ENCODE measurements at places on chromosomes 7 and 10.

DNA sequence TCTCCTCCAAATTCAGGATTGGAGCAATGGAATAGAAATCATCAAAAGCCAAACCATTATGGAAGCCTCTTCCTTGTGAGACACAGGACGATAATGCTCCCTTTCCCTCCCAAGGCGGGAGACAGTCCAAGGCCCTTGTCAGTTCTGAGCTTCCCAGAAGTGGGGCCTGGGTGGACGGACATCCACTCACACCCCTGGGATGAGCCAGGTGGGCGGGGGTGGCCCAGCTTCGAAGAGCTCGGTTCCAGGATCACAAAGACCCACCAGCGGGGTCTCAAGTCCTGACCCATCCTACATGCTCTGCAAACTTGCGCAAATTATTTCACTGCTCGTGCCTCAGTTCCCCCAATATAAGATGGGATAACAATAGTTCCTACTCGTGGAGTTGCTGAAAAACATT, 10.1 kb upstream of the FOXL3 start:
- no peak for DNase-seq

- DNase-seq, result no peak
Observed at GRCh38 chr7:19439517-19439916, 269.3 kb downstream of the POLR1F start.

DNA sequence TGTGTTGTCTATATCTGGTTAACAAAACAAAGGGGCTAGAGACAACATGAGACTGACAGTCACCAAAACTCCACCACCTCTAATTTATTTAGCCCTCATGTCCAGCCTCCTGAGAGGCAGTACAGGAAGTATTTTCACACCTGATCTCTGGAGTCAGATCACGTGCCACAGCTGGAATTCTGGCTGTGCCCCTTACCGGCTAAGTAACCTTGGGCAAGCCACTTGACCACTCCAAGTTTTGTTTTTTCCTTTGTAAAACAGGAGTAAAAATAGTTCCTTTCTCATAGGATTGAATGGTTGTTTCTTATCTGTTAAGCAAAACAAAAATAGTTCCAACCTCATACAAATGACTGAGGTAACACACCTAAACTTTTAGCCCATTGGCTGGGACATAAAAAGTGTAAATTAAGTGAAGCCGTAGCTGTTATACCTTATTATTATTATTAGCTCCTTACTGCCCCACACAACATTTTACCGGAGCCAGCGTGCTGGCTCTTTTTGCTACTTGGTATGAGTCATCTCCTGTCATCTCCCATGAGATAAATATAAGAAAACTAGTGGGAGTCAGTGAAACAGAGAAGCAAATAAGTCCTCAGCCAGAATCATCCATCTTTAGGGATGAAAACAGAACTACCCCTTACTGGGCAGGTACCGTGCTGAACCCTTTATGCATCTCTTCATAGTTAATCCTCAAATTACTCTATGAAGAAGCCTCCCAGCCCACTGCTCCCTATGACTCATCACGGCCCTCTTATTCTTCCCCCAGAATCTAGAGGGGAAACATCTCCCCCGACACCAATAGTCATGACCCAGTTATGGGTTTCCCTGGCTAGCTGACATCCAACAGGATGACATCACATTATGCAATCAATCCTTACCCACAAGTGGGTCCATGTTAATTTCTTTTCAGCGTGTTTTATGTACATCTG, 44.9 kb downstream of the PPP1R3C start:
- DNase-seq, result no peak

GRCh38 chr7:112855227-112855626, 65.0 kb upstream of the TMEM168 start:
- DNase-seq, result no peak

DNA sequence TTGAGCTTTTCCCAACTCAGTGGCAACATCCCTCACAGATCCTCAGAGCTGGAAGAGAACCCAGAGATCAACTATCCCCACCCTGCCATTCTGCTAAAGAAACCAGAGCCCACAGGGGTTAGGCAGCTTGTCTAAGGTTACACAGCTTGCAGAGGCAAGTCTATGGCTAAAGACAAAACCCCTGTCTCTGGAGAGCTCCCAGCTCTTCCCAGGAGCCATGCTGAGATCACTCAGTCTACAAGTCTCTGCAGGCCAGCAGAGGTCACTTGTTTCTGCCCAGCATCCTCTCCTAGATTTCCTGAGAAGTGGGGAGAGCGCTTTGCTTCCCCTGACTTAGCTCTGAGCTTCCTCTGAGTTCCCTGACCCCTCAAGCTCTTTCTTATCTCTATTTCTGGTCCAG, 28.5 kb upstream of the LOXL4 start:
- no peak for DNase-seq

GRCh38 chr10:120131183-120131582, 238.7 kb downstream of the SEC23IP start:
- DNase-seq, result peak; percentile 26

- DNase-seq, result no peak
Observed at GRCh38 chr7:25402532-25402931, 174.2 kb upstream of the NPVF start.

- no peak for DNase-seq
Observed at GRCh38 chr10:77925410-77925794, 1.2 kb downstream of the DLG5 start.

DNA sequence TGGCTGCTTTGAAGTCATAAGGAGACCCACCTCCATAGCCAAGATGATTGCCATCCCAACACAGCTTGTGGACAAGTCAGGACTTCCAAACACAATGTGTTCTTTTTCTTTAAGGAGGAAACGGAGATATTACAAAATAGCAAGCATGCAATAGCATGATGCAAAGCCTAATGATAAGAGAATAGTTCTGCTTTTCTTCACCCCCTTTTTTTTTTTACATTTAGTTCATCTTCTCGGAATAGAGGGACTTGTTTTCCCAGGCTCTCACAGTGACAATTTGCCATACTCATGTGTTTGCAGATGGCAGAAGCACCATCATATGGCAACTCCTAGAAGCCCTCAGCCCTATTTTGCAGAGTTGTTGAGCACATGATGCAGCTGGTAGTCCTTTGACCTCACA, 119.8 kb downstream of the ITGB8 start:
- DNase-seq, result no peak

- DNase-seq, result no peak
Observed at GRCh38 chr10:24790599-24790998, 66.9 kb upstream of the ARHGAP21 start.

DNA sequence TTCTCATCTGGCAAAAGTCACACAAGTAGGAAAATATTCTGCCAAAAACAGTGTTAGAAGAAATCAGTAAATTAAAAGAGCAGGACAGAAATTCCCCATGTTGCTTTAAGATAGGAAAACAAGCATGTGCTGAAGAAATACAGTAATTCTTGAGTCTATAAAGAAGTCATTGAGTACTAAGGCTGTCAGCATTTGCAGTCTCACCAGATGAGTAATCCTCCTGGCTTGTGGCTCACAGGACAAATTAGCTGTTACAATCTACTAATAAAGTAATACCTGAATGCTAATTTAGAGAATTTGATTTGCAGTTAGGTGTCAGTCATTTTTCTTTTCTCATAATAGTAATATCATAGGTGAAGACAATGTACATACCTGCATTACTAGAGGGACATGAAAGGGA, 1158.9 kb upstream of the CELF2 start:
- no peak for DNase-seq

DNA sequence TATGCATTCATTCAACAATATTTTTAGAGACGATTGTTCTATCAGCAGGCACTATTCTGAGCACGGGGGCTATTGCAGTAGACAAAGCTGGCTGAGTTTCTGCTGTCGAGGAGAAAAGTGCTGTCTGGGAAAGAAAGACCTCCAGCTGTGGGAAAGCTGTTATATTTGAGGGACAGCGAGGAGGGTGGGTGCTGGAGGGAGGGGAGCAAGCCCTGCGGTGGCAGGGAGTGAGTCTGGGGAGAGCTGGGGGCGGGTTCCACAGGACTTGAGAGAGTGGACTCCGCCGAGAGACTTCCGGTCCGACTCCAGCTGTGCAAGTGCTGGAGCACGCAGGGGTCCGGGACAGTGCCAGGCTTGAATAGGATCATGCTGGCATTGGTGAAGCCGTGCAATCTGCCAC, 602.1 kb upstream of the FOXK1 start:
- DNase-seq, result no peak

DNA sequence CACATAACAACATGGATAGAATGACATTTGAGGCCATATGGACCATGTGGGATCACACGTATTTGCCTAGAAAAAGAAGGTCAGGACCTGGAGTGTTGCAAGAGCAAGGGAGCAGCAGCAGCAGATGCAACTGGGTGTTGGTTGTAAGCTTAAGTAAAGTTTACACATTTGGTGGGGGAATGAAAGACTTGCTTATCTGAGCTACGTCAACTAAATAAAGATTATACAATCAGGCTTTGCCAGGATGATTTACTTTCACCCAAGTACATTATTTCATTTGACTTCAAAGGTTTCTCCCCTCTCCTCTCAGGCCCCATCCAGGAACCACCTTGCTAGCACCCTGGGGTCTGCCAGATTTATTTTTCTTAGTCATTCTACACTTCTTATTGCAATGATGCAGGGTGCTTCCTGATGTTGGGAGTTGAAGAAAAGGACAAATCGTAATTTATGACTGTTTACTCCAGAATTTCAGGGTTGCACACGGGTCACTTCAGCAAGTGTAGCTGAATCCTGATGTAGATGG, 591.9 kb upstream of the IGFBP3 start:
- DNase-seq, result no peak
